ENCODE measurements at places on chromosomes 6 and 20.
A peak's percentile ranks its signal among the peaks of the same experiment; 100 is the strongest.

- no peak for DNase-seq
These were observed 43.1 kb downstream of the RBM38 start for GRCh38 chr20:57434390-57434700.

- DNase-seq, result peak; percentile 27
These were observed 23.3 kb downstream of the NAPB start for GRCh38 chr20:23397961-23398360.

DNA sequence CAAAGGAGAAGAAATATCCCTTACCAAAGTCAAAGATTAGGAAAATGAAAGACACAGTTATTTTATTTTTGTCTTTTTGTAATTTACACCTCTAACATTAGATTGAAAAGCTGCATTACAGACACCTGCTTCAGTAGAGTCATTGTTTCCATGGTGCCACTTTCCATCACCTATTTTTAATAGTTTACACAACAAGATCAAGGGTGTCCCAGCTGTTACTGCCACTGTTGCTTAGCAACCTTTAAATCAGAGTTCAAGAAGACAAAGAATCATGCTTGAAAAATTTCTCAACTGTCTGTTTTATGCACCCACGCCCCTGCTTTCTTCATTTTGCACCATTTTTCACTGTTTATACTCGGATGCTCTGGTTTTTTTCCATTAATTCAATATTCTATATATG is 668.2 kb upstream of the GJE1 start:
- peak; percentile 54 for DNase-seq

DNA sequence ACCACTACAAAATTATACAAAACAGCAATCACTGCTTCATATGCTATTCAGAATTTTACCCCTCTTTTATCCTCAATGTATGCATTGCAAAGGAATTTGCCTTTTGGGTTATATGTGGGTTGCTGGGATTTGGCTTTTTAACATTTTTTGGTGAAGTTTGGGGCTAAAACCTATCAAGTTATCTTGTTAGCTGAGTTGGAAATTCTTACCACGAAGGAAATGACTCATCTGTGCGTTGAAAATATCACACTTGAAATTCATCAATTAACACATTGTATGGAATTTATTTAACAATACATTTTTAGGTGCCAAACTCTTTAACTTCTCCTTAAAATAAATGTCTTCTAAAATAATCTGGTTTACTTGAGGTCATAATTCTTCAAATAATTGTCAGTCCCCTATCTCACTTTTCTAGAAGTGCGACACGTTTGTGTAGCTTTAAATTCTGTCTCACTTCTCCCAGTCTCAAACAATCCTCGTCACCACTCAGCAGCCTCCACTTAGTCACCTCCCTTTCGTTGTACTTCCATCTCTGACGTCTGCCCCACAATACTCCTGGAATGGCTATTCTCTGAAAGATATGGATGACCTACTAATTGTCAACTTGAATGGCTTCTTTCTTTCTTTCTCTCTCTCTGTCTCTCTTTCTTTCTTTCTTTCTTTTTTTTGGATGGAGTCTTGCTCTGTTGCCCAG is 88.5 kb downstream of the PHACTR1 start:
- DNase-seq, result peak; percentile 12

- DNase-seq, result no peak
These were observed 546.6 kb downstream of the CD83 start for GRCh38 chr6:14664112-14664601.

DNA sequence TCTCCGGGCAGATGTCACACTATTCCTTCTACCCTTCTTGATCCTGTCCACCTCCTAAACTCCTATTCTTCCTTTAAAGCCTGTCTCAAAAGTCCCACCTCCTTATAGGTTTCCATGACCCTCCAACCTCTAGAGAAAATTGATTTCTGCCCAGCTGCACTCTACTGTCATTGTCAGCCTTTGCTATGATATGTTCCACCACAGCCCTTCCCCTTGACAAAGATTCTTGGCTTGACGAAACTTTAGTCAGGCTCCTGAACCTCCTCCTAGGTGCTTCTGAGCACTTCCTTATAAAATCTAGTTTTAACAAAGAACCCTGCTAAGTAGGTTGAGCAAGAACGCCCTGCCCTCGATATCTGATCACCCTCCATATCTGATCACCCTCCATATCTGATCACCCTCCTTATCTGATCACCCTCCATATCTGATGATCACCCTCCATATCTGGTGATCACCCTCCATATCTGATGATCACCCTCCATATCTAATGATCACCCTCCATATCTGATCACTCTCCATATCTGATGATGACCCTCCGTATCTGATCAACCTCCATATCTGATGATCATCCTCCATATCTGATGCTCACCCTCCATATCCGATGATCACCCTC is 103.2 kb downstream of the RIN2 start:
- DNase-seq, result no peak

DNA sequence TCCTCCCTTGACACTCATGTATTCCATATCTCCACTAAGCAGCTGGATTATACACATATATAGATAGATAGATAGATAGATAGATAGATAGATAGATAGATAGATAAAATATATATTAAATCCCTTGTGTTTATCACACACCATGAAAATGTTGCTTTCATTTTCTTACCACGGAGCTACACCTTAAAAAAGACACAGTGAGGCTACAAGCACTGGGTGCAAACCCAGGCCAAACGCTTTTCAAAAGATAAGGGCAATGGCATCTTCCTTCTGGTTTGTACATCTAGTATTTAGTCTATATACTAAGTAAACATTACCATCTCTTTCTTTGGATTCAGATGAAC is 377.1 kb downstream of the ESR1 start:
- DNase-seq, result no peak

- no peak for DNase-seq
These were observed 16.3 kb downstream of the RBM24 start for GRCh38 chr6:17297271-17298080.

GRCh38 chr6:10685092-10685915 is 9.1 kb downstream of the C6orf52 start:
- no peak for DNase-seq

GRCh38 chr20:10323729-10324128 is 105.1 kb downstream of the SNAP25 start:
- no peak for DNase-seq

DNA sequence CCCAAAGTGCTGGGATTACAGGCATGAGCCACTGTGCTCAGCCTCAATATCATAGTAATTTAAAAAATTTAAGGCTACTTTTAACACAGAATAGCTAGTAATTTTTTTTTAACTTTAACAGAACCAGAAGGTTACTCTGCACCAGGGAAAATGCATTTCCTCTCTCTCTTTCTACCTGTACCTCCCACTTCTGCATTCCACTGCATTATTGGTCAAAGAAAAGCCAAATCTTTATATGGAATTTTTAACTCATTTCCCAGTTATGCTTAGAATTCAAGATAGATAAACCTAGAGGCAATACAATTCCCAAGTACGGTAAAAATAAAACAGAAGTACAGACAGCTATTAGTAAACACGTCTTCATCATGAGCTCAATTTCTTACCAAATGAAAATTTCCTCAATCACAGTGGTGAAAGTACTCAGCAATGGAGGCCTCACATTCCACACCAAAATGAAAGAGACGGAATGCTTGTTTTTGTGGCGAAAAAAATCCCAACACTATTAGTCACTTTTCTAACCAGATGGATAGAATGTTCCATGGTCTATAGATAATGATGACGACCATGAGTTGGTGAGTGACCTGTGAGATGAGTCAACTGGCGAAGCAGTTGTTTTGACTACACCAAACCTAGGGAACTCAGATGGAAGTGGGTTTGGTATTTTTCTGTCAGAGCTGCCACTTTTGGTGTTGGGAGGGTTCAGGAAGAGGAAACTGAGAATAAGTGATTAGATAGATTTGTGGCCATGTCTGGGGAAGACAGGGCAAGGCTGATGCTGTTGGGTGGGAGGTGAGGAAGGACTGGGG is 104.7 kb upstream of the SGK1 start:
- DNase-seq, result peak; percentile 80

DNA sequence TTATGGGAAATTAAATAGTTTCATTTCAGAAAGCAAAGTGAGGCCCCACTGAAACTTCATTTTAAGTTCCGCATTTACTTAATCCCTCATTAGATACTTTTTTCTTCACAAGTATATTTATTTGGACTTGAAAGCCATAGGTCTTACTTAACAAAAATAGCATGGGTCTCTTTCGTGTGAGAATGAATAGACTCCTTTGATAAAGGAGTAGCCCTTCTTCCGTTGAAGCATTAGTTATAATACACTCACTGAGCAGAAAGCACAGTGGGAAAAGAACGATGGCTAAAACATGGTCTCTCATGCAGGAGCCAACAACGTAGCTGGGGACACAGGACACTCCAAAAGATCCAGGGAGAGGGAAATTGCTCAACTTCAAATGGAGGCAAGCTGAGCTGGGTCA is 130.4 kb downstream of the SLC23A2 start:
- DNase-seq, result no peak

DNA sequence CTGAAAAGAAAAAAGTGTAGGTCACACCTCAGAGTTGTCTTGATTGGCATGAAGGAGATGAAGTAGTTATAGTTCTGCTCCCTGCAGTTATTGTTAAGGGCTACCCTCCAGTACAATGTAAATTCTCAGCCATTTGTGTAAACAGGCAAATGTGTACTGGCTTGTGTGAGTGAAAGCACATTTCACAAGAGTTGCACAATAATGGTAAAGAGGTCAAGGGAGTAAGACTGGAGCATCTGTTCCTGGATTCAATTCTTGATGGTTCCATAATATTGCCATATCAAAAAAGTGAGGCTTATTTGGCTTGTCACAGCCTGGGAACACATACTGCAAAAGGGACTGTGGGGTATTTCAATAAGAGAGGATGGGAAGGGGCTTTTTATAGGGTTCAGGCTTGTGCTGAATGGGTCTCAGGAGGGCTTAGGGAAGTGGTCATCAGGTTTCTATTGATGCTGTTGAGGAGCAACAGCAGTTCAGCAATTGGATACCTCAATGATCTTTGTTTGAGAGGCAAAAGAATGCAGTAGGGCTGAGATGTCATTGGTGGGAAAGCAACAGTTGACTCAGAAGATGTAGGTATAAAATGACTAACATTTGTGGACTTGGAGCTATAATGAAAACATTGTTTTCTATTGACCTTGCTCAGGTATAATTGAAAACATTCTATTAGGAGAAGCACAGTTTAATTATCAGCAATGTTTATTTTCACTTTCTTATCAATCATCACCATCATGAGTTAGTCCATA is 402.6 kb downstream of the BCKDHB start:
- no peak for DNase-seq

DNA sequence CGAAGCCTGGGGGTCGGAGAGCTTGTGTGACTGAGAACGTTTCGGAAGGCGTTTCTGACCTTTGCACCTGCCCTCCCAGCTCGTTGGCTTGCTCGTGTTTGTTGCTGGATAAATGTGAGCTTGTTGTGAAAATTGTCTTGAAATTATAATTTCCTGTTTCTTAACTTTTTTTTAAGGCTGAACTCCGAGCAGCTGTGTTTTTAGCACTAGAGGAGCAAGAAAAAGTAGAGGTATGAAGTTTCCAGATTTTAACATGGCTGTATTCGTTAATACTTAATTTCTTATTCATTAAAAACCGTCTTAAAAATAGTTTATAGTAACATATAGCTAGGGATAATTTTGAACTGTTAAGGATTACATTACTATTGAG is 672 bp downstream of the CEP43 start:
- DNase-seq, result no peak

GRCh38 chr6:4910037-4910760 is 93.6 kb downstream of the RPP40 start:
- no peak for DNase-seq

DNA sequence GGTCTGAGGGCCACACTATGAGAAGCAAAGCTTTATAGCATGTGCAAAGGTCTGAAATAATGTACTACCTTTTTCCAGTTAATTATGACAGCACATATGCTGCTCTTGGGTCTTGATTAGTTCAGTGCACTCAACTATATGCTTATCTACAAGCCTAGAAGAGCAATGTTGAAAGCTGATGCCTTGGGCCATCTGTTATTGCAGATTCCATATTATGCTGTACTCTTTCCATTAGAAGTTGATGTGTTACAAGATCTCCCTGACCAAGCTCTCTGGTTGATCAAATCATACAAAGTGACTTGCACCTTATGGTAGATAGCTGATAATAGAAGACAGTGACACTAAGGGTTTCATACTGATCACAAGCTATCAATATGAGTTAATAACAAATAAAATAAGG is 327.3 kb downstream of the FRK start:
- no peak for DNase-seq

DNA sequence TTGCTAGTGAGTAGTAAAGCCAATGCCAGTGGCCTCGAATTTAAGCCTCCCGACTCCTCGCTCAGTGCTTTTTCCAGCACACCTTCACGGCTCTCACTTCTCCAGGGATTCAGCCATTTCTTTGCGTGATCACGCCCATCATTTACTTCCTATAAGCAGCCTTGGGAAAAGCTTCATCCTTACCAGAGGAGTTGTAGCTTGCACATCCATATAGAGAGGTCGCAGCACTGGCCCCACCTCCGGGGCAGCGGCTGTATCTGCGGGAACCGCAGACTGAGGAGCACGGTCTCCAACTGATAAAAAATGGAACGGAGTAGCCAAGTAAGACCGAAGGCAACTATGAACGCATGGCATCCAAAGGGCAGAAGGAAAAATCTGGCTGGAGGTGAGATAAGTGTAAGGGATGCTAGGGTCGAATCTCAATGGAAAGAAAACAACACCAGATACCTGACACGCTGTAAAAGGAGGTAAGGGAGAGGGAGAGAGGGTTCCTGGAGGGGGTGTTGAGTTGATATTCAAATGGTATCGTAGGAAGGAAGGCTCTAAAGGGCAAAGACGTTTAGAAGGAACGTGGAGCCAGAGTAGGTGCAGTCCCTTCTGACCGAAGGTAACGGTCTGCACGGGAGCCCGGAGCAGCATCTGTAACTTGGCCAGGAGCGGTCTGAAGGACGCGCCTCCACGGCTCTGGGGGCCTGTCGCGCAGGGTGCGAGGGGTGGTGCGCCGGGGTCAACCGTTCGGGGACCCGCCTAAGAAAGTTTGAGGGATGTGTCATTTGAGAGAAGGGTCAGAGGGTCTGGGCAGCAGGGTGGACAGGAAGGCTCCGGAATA is 640 bp downstream of the NFS1 start:
- peak; percentile 40 for DNase-seq

DNA sequence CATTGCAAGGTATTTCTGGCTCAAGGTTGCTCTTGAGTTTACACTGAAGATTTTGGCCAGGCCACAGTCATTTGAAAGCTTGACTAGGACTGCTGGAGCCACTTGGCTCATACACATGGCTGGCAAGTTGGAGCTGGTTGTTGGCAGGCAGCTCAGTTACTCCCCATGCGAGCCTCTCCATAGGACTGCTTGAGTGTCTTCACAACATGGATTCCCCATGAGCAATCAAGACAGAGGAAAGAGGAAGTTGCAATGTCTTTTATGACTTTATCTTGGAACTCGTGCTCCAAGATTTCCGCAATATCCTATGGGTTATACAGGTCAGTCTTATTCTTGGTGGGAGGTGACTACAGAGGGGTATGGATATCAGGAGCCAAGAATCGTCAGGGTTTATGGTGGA is 1.4 kb upstream of the MANBAL start:
- DNase-seq, result no peak

Measured in GM03348 (cell line).